ENCODE measurements at places on chromosomes 5 and 9.

- no peak for DNase-seq
Measured at GRCh38 chr5:150485693-150486401, 22.1 kb upstream of the NDST1 start.

GRCh38 chr5:96930058-96930457, 5.8 kb upstream of the LNPEP start:
- DNase-seq: no peak

GRCh38 chr5:3741374-3741770, 145.7 kb downstream of the IRX1 start:
- DNase-seq: no peak

GRCh38 chr5:73774924-73775323, 148.9 kb downstream of the ARHGEF28 start:
- no peak for DNase-seq

GRCh38 chr5:110884005-110884404, 145.2 kb downstream of the SLC25A46 start:
- DNase-seq: no peak

DNA sequence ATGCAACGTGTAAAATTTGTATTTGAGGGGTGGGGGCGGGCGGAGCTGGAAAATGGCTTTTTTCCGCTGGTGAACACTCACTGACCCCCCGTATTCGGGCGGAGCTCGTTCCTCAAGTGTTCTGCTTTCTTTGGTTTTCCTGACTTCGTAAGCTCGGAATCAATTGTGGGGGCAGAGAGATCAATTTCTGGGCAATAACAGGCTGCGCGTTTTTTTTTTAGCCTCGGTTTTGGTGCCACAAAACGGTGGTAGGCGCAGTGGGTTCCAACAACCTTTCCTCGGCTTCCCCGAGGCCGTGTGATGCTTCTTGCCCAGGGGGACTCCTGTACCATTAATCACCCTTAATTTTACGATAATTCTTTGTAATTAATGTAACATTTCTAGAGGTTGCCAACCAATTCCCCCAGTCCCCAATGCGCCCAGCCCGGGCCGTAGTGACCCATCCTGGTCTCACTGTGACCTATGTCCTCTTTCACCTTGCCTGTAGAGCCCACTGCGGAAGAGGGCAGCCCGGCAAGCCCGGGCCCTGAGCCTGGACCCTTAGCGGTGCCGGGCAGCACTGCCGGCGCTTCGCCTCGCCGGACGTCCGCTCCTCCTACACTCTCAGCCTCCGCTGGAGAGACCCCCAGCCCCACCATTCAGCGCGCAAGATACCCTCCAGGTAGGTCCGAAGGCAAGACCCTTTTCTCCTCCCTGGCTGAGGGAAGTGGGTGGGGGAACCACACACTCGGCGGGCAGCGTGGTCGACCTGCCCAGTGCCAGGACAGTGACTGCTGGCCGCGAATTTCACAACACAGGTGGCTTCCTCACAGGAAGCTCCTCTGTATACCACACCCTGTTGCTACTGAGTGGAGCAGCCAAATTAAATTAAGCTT, 3.7 kb downstream of the NR4A3 start:
- no peak for DNase-seq

GRCh38 chr9:76737154-76737902, 26.9 kb upstream of the PCA3 start:
- DNase-seq: no peak

DNA sequence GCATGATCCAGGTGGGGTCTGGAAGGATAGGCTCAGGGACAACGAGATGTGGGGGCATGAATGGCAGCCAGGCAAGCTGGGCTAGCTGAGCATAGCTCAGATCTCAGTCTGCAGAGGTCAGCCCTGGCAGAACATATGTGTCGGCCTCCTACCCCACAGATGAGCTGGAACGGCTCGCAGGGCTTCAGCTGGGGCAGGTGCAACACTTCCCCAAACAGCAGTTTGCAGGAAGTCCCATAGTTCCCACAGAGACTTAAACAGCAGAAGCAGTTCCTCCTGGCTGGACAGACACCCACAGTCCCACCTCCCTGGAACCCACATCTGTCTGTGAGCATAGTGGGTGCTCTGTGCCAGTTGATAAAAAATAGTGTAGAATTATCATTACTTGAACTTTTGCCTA, 404.6 kb downstream of the GADD45G start:
- peak; percentile 68 for DNase-seq

DNA sequence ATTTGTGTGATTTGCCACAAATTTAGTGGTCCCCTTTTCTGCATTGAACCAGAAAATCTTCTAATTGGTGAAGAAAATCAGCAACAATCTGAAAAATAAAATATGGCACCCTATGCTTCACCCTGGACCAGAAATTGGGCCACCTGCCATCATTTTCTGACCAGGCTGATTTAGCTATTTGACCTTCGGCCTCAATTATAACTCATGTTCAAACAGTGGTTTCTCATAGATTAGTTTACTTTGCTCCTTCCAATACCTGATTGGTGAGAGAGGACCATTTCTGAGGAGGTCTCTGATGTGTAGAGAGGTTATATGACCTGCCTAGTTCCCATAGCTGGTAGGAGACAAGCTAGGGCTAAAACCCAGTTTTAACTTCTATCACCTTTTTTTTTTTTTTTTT, 59.0 kb downstream of the PTTG1 start:
- no peak for DNase-seq

GRCh38 chr9:134919303-134919702, 1.6 kb upstream of the FCN1 start:
- no peak for DNase-seq

DNA sequence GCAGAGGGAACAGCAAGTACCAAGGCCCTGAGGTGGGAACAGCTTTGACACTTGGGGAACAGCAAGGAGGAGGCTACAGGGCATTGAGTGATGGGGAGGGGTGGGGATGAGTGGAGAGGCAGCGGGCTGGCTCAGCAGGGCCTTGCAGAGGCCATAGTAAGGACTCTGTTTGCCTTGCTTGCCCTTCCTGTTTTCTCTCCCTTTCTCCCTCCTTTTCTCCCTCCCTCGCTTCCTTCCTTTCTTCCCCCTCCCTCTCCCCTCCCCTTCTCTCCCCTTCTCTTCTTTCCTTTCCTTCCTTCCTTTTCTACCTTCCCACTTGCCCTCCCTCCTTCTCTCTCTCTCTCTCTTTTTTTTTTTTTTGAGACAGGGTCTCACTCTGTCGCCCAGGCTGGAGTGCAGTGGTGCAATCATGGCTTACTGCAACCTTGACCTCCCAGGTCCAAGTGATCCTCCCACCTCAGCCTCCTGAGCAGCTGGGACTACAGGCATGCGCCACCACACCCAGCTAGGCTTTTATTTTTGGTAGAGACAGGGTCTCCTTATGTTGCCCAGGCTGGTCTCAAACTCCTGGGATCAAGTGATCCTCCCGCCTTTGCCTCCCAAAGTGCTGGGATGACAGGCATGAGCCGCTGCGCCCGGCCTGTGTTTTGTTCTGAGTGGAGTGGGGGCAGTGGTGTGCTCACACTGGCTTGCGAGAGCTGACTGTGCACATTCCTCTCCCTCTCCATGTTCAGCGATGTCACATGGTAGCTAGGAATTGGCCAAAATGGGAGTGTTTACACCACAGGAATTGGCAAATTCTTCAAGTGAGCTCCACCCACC, 17.1 kb downstream of the IER5L start:
- DNase-seq: no peak

DNA sequence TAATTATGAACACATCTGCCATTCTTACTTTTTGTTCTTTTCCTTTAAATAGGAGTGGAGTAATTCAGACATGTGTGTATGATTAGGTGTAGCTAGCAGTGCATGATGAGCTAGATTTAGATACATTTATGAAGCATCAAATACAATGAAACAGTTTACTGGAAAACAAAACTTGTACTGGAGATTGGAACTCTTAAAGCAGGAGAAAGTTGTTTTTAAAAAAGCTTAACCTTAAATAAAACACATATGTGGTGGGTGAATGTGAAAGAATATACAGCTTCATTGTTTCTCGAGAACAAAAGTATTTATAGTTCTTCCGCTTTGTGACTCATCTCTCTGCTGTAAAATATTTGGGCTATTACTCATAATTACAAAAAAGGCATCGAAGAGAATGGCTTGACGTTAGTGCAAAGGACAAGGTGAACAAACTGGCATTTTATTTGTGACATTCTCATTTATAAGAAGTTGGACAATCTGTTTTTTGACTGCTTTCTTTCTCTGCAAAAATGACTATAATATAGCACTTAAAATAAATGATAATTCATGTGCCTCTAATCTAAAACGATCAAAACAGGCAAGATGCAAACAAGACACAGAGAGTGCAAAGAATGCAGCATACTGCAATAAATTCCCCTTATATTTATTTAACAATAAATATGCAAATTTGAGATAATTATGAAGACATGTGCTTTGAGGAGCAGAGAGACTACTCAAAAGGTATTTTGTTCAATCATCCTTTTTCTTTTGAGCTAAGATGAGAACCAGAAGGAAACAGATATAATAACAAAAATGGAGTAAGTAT, 478.8 kb downstream of the CETN3 start:
- no peak for DNase-seq

GRCh38 chr9:119160551-119160950, 208.7 kb downstream of the BRINP1 start:
- DNase-seq: no peak

DNA sequence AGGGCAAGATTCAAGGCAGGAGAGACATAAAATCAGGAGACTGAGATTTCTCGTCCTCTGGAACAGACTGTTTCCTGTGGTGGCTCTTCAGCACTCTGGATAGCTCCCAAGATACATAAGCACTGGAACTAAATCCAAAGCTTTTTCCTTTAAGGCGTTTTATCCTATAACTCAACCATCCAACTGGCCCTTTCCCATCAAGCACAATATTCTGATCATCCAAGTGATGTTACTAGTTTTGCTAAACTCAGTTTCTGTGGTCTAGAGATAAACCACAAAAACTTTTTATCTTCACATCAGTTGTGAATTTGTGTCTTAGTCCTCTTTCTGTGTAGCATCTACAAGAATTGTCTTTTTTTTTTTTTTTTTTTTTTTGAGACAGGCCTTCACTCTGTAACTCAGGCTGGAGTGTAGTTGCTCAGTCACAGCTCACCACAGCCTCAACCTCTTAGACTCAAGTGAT, 299.4 kb downstream of the COX7C start:
- DNase-seq: no peak

Data from AML-193 (cell line).